ENCODE measurements at places on chromosomes 1 and 21. TPM values are rescaled to one million over a fixed set of nuclear protein-coding genes. Genes with fewer than 3 reads are reported as not detected.

GRCh38 chr1:27599605-27600497 is 4.1 kb downstream of the AHDC1 start:
- DNase-seq: no peak
- no peak overlapping the region for H3K4me3 ChIP-seq
- peaks cover 82% of the 10 kb centered on the region for H3K4me1 ChIP-seq
- no peaks in the 10 kb centered on the region for H3K36me3 ChIP-seq
- H3K27ac ChIP-seq: no peak overlapping the region

- no peak overlapping the region for H3K4me3 ChIP-seq
- no peak for DNase-seq
- no peaks in the 10 kb centered on the region for H3K36me3 ChIP-seq
Observed at GRCh38 chr1:48652334-48652733, 124.4 kb downstream of the BEND5 start.

GRCh38 chr1:83087851-83088250 is 911.1 kb downstream of the TTLL7 start:
- DNase-seq: no peak
- H3K36me3 ChIP-seq: no peaks in the 10 kb centered on the region
- no peaks in the 10 kb centered on the region for H3K4me1 ChIP-seq
- no peak overlapping the region for H3K27ac ChIP-seq
- no peak overlapping the region for H3K4me3 ChIP-seq

DNA sequence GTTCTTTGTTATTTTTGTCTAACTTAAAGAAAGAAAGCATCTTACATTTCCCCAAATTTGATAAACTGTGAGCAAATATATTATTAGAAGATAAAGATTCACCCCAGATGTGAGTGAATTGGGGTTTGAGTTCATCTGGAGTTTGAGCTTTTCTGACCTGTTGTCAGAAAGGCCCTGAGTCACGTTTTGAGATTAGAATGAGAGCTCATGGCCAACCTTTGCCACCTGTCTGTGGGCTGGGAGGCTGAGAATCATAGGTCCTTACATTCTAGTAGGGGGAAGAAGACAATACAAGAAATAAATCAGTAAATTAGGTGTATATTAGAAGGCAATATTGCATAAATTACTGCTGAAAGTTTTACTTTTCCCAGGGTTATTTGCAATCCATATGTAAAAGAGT is 22.3 kb downstream of the STYXL2 start:
- H3K27me3 ChIP-seq: no peaks in the 10 kb centered on the region
- H3K4me1 ChIP-seq: peaks cover under 1% of the 10 kb centered on the region
- H3K27ac ChIP-seq: no peak overlapping the region
- no peak overlapping the region for H3K4me3 ChIP-seq

DNA sequence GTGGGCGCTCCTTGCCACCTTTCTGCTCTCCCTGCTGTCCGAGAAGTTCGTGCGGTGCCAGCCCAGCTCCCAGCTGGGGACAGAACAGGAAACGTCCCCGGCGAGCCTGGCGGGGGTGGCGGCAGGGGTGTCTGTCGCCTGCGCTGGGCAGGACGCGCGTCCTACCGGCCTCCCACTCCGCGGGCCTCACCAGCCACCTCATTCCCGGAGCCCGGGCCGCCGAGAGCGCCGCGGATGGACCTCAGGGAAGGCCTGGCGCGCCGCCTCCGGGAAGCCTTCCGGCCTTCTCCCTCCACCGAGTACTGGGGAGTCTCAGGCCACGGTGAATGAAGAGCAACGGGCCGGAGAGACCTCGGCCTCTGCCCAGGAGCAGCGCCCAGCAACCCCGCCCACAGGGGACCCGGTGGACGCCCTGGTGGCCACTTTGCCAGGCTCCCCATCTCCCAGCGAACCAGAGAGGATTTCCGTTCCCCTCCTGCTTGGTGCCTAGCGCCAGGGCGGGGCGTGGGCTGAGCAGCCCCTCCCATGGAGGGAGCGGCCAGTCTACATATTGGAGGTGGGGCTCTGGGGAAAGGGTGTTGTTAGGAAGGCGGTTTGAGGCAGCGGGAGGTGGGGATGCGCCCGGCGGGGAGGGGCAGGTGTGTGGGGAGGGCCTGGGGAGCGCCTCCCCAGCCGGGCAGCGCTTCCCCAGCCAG is 9.5 kb upstream of the TNFRSF14 start:
- H3K27me3 ChIP-seq: no peaks in the 10 kb centered on the region
- H3K27ac ChIP-seq: peak overlapping the region; percentile 98

DNA sequence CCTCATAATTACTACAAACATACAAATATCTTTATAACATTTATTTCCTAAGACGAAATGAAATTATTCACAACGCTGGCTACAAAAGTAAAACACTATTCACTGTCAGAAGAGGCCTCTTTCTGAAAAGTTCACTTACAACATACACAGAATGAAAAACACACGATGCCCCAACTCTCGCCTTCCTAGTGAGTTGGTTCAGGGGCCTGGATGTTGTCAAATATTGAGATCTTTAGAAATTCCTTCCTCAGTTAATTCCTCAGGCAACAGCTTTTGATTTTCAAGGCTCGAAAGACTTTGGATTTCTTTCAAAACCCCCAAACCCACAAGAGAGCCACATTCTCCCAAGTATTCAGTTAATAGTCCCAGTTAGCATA is 14.2 kb upstream of the KCNE1 start:
- no peak overlapping the region for H3K4me3 ChIP-seq
- no peaks in the 10 kb centered on the region for H3K27me3 ChIP-seq
- H3K36me3 ChIP-seq: no peaks in the 10 kb centered on the region
- peak overlapping the region; percentile 0 for H3K27ac ChIP-seq
- no peak for DNase-seq

DNA sequence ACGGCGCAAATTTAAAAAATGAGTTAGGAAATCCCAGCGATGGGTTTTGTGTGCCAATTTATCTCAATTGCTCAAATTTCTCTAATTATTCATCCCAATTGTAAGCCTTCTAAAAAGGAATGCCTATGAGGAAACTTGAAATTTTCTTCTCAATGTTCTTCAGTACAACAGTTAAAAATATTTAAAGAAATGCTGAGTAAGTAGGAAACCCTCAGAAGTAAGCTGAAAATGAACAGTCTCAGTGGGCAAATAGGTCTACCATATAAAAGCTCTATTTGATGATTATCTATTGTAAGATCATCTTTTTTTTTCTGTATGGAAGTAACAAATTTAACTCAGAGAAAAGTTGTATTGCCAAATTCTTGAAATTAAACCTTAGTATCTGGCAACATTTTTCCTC is 1.7 kb upstream of the USP25 start:
- no peak overlapping the region for H3K27ac ChIP-seq
- H3K4me3 ChIP-seq: no peak overlapping the region
- no peaks in the 10 kb centered on the region for H3K27me3 ChIP-seq

DNA sequence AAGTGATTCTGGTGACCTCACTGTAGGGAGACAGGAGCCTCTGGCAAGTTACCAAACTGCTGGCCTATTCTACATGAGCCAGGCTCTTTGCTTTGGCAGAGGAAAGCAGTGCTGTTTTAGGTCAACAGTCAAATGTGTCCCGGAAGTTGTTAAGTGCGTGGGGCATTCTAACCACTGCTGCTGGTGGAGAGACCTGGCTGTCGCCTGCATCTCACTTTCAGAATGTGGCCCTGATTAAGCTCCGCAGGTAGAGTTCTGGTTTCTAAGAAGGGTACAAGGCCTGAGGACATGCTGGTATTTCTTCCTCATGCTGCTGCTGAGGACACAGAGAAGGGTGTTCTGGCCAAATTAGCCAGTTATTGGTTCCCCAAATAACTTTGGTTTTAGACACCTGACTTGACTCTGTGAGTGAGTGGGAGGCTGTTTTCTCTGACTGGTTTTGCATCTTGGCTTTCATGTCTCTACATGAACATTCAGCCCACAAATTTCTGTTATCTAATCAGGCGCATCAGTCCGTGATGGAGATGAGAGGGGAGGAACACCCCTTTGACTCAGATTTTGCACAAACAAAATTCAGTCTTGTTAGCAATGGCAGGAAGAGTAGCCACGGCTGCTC is 120.8 kb downstream of the LMO4 start:
- H3K36me3 ChIP-seq: no peaks in the 10 kb centered on the region
- peak; percentile 46 for DNase-seq
- H3K27ac ChIP-seq: no peak overlapping the region

GRCh38 chr1:209618756-209619420 is 33.3 kb downstream of the LAMB3 start:
- H3K27ac ChIP-seq: no peak overlapping the region
- H3K36me3 ChIP-seq: no peaks in the 10 kb centered on the region
- DNase-seq: no peak
- no peak overlapping the region for H3K4me3 ChIP-seq

DNA sequence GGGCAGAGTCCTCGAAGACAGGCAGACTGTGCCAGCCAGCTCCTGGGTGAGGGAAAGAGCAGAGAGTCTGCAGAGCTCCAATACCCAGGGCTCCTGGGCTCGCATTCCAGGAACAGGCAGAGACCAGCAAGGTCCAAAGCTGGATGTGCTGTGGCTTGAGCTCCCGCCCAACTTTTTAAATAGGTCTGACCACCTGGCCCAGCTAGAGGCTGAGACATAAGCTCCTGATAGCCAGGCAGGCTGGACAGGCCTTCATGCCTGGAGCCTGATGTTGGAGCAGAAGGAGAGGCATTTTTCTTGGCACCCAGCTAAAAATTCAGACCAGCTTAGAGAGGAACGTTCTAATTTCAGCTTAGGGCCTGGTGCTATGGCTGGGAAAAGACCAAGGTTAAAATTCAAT is 178.4 kb upstream of the TMEM51 start:
- no peak for DNase-seq
- H3K36me3 ChIP-seq: no peaks in the 10 kb centered on the region
- no peak overlapping the region for H3K27ac ChIP-seq
- H3K27me3 ChIP-seq: no peaks in the 10 kb centered on the region
- no peak overlapping the region for H3K4me3 ChIP-seq

DNA sequence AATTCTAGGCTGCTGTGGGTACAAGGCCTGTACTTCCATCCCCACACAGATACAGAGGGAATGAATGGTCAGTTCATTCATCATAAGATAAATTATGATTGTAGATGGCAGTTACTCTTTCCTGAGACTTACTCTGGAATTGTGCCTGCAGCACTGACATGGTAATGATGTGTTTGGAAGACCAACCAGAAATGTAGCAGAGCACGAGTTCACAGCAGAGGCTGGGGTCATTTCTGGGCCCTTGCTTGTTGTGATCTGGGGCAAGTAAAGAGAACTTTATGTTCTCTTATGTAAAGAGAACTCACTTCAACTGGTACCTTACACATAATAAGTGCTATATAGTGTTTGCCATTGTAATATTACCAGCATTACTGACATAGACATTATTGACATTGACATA is 411.9 kb downstream of the NTNG1 start:
- H3K27ac ChIP-seq: no peak overlapping the region
- H3K27me3 ChIP-seq: no peaks in the 10 kb centered on the region
- H3K4me3 ChIP-seq: no peak overlapping the region
- DNase-seq: no peak
- no peaks in the 10 kb centered on the region for H3K36me3 ChIP-seq
- H3K4me1 ChIP-seq: no peaks in the 10 kb centered on the region

- DNase-seq: no peak
- no peak overlapping the region for H3K4me3 ChIP-seq
- no peaks in the 10 kb centered on the region for H3K27me3 ChIP-seq
- H3K36me3 ChIP-seq: no peaks in the 10 kb centered on the region
- no peak overlapping the region for H3K27ac ChIP-seq
Observed at GRCh38 chr1:165551469-165551868, 7.7 kb downstream of the LRRC52 start.

DNA sequence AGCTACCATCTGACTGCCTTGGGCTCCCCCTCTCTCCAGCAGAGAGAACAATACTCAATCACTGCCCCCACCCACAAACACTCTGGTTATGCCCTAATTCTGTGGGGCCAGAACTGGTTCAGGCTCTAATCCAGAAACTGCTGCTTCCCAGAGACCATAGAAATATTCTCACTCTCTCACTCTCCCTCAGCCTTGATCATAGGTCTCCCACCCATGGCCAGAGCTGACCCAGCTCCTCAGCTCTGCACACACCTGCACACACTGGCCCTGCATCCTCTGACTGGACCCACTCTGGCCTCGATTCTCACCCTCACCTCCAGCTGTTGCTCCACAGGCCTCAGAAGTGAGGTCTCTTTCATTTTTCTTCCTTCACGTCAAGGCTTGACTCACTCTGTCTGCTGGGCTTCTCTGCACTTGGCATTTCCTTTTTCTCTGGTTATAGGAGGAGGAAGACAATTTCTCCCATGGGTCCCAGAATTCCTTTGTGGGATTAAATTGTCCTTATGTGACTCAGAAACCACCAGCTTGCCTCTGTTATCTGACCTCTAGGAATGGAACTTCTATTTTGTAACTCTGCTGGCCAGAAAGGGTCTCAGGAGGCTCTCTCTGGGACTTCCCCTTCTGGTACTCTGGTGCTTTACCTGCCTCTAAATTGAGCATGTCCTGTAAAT is 15.6 kb upstream of the ZMYM6 start:
- no peak overlapping the region for H3K4me3 ChIP-seq
- no peaks in the 10 kb centered on the region for H3K36me3 ChIP-seq
- no peaks in the 10 kb centered on the region for H3K27me3 ChIP-seq

DNA sequence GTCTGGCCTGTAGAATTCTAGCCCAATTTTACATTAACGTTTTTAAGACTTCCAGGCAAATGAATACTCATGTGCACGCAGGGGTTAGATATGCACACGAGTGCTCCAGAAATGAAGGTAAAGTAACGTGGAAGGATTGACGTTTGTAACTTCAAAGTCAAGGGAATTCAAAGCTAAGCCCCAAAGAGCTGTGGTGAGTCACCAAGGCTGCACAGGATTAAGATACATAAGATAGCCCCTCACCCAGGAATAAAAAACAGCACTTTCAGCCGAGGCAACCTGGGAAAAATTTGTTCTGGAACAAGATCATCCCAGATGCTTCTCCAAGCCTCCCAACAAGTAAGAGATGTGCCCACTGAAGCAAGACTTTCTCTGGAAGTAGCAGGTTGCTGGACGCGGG is 259.6 kb upstream of the PLXNA2 start:
- no peaks in the 10 kb centered on the region for H3K27me3 ChIP-seq
- H3K4me3 ChIP-seq: no peak overlapping the region
- no peaks in the 10 kb centered on the region for H3K36me3 ChIP-seq
- no peak for DNase-seq
- no peaks in the 10 kb centered on the region for H3K4me1 ChIP-seq
- H3K27ac ChIP-seq: no peak overlapping the region

GRCh38 chr1:17725811-17726582 is 29.1 kb upstream of the ACTL8 start:
- no peaks in the 10 kb centered on the region for H3K27me3 ChIP-seq
- H3K4me3 ChIP-seq: no peak overlapping the region
- H3K36me3 ChIP-seq: no peaks in the 10 kb centered on the region
- H3K27ac ChIP-seq: no peak overlapping the region

- no peaks in the 10 kb centered on the region for H3K36me3 ChIP-seq
- no peak overlapping the region for H3K27ac ChIP-seq
Observed at GRCh38 chr1:213744780-213745179, 243.0 kb upstream of the PROX1 start.

- peak; percentile 48 for DNase-seq
- peak overlapping the region; percentile 16 for H3K4me3 ChIP-seq
- peak overlapping the region; percentile 80 for H3K27ac ChIP-seq
- H3K4me1 ChIP-seq: peaks cover 98% of the 10 kb centered on the region
- no peaks in the 10 kb centered on the region for H3K27me3 ChIP-seq
Observed at GRCh38 chr1:19476450-19477190, 8.7 kb downstream of the CAPZB start.

LDLRAD1 gene
- total RNA-seq: not detected

NPR1 gene
- total RNA-seq: not detected

HMCN1 gene
- 0.19 TPM for total RNA-seq

ADORA3 gene
- 0.42 TPM for total RNA-seq

LAX1 gene
- 41.2 TPM for total RNA-seq

KCNN3 gene
- total RNA-seq: not detected

MYOM3 gene
- total RNA-seq: not detected

KIAA1614 gene
- 0.61 TPM for total RNA-seq

MATN1 gene
- not detected for total RNA-seq

DMRTA2 gene
- total RNA-seq: not detected

DIO1 gene
- total RNA-seq: not detected

TNFRSF1B gene
- 111 TPM for total RNA-seq

RGS2 gene
- total RNA-seq: 26.4 TPM

SPTA1 gene
- not detected for total RNA-seq

All from CD4-positive, alpha-beta memory T cell (primary cell).